ENCODE measurements at places on chromosomes 5 and 9.

GRCh38 chr5:3007577-3007976, 256.1 kb upstream of the IRX2 start:
- DNase-seq, result no peak

GRCh38 chr5:169861934-169862333, 118.4 kb downstream of the INSYN2B start:
- no peak for DNase-seq

DNA sequence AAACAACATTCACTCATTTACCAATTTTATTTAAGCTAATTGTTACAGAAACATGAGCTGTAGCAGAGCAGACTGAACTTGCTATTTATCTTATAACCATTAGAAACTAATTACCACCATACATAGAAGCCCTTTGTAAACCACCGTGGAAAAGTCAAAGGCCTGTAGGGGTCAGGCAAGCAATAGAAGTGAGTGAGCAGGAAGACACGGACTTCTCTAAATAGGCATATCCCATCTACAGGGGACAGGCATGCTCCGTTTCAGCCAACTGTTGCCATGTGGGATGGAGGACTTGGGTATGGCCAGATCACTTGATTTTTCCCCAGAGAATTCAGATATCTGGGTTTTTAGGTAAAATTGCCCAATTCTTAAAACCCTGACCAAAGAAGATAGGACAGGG, 44.8 kb downstream of the PRRC1 start:
- DNase-seq, result no peak

- DNase-seq, result no peak
Observed at GRCh38 chr9:4559261-4560182, 69.3 kb downstream of the SLC1A1 start.

DNA sequence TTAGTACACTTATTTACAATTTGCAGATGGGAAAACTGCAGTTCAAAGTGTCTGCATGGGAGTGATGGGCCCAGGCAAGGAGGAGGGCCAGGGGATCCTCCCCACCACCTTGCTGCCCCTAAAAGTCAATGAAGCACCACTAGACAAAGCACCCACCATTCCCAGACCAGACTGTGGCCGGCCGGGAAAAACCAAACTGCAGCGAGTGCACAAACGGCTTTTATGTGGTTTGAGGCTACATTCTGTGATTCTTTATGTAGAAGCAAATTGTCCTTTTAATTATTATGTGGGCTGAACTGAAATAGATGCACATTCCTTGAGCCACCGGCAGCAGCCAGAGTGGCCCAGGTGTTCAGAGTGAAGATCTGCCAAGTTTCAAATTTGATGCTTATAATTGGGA, 585.3 kb upstream of the KLF4 start:
- no peak for DNase-seq

DNA sequence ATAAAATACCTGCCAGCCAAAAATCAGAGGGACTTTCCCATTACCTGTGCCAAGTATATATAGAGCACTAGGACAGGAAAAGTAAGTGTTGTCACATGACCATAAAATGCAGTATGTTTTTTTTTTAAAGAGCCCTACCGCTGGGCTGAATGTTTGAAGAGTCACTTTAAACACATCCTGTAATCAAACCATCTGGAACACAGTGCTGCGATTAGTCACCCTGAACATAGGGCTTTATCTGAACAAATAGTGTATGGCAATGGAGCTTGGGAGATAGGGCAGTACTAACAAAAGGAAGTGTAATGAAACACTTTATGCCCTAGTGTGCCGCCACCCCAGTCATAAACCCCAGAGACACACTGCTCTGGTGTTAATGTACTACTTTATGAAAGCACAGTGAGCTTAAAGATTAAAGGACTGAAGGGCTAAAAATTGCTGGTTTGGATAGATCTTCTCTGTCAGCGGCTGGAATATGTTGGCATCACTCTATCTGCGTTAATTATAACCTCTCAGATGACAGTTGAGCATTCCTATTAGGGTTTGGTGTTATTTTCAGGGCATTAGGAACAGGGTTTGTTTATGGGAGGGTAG, 90.4 kb downstream of the ZNF608 start:
- DNase-seq, result no peak

DNA sequence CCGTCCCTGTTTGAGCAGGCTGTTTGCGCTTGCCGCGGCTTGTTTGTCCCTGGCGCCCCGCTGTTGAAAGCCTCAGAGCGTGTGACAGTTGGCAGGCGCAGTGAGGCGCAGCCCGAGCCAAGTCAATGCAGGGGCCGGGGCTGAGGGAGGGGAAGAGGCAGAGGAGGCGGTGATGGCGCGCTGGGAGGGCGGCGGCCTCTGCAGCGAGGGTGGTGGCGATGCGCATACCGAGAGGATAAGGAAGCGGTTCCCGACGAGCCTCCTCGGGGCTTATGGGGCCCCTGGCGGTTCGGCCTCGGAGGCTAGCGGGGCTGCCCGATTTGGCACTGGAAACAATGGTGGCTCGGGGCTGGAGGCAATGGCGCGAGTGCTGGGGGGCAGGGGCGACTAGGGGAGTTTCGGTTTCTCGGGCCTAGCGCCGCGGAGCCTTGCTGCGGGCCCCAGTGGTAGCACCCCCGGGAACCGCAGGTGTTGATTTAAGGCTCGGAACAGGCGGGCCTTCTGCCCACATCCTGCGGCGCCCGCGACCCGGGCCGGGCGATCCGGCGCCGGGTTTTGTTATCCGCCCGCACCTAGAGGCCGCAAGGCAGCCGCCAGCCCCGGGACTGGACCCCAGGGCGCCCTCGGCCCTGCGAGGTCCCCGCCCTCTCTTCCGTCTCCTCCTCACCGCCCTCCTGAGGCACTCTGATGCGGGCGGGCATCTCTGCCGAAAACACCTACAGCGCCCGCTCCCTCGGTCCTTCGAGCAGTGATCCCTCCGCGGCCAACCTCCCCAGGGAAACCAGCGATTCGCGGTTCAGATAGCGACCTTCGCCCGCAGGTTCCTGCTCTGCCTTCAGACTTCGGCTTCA, 947 bp upstream of the LNPEP start:
- peak; percentile 83 for DNase-seq

GRCh38 chr9:69637817-69638200, 34.4 kb downstream of the APBA1 start:
- no peak for DNase-seq

- no peak for DNase-seq
Observed at GRCh38 chr9:127216210-127216887, 48.2 kb upstream of the GARNL3 start.

- DNase-seq, result no peak
Observed at GRCh38 chr5:115661101-115661500, 35.3 kb upstream of the TMED7 start.

DNA sequence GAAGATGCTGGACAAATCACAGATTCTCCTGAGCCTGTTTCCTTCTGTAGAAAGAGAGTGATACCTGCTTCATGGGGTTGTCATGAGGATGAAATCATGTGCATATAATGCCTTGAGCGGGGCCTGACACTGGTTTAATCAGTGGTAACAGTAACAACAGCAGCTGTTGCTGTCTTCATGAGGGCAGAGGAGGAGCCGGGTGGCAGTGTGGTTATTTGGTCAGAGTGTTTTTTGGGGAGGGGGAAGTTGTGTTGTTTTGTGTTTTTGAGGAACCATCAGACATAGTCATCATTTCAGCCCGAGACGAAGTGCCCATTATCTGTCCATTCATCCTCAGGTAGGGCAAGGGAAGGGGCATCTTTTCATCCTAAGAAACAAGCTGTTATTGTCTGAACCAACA, 44.0 kb downstream of the NEURL1B start:
- no peak for DNase-seq

DNA sequence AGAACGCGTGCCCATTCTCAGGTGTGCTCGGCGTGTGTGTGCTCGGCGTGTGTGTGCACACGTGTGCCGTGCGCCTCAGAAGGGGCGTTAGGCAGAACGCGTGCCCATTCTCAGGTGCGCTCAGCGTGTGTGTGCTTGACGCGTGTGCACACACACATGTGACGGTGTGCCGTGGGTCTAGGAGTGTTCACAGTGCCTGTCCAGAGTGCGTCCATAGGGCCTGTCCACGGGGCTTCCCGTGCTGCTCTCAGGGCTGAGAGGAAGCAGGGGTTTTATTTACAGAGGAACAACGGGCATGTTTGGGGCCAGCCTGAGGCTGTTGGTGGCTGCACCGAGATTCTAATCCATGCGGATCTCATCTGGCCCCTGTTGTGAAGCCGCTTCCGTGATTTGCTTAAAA, 14.2 kb upstream of the AHRR start:
- no peak for DNase-seq

DNA sequence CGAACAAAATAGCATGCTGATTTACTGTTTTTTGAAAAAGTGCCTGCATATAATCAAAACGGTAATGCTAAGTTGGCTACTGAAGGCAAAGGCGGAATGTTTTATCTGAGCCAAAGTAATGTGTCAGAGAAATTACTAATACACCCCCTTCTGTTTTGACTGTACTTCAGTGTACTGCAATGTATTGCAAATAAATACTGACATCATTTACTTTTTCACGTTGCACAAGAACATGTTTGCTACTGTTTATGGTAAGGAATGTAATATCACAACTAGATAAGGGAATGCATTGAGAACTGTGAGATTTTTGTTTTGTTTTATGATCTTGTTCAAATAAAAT, 813 bp upstream of the AGTPBP1 start:
- no peak for DNase-seq

DNA sequence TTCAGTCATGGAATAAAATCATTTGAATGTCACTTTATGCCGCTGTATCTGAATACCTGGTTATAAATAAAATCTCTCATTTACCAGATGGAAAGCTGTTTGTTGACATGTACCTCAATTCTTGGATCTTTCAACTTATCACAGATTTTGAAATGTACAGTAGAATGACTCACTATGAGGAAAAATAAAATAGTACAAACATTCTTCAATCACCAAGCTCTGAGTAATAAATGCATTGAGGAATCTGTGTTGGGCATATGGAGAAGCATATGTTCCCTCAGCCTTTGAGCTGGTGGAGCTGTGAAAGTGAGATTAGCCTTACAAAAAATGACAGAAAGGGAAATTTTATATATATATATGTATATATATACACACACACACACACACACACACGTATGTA, 175.4 kb downstream of the KIAA0825 start:
- no peak for DNase-seq

DNA sequence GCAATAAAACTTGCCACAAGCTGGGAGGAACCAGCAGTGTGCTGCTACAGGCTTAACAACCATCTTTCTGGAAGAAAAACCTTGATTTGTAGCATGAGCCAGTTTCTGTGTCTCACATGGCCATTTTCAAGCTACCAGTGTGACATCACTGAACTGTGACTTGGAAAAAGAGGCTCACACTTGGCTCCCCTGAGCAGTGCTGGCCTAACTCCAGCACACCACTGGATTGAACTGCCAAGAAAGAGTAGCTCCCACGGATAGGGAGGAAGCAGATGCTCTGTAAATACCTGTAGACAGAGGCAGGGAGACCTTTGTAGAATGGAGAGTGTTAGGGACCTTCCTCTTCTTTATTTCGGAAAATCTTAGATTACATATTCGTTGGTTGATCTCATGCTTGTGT, 197.9 kb downstream of the SH3GL2 start:
- DNase-seq, result no peak

DNA sequence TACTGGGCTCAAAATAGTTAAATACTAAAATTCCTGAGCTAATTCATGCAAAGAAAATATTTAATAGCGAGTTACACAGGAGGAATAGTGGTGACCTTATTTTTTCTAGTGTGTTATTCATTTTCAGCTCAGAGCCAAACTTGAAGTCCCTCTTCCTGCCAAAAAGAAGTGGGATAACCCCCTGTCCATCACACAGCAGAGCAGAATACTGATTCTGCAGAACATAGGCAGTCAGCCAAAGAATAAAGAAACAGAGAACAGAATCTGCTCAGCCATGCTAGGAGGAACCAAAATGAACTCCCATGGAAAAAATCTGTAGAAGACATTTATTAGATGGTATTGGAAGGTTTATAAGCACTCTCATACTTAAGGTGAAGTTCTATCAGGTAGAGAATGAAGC, 49.4 kb upstream of the GRIN3A start:
- DNase-seq, result no peak

- no peak for DNase-seq
Observed at GRCh38 chr9:95598236-95598635, 81.5 kb upstream of the PTCH1 start.

DNA sequence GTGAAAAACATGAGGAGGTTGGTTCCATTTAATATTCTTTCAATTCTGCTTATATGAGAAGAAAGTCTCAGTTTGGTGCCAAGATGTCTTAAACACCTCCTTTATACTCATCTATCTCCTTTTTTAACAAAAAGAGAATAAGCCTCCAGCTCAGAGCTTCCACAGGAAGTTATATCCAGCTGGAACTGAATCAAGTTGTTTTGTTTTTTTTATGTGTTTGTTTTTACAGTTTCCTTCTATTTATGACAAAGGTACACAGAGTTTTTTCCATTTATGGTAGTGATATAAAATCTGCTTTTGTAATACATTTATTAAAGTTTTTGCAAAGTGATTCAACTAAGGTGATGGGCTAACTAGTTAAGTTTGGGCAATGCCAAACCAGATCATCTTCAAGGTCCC, 10.4 kb downstream of the SPARC start:
- DNase-seq, result no peak

GRCh38 chr9:113427629-113428028, 17.1 kb downstream of the C9orf43 start:
- no peak for DNase-seq

DNA sequence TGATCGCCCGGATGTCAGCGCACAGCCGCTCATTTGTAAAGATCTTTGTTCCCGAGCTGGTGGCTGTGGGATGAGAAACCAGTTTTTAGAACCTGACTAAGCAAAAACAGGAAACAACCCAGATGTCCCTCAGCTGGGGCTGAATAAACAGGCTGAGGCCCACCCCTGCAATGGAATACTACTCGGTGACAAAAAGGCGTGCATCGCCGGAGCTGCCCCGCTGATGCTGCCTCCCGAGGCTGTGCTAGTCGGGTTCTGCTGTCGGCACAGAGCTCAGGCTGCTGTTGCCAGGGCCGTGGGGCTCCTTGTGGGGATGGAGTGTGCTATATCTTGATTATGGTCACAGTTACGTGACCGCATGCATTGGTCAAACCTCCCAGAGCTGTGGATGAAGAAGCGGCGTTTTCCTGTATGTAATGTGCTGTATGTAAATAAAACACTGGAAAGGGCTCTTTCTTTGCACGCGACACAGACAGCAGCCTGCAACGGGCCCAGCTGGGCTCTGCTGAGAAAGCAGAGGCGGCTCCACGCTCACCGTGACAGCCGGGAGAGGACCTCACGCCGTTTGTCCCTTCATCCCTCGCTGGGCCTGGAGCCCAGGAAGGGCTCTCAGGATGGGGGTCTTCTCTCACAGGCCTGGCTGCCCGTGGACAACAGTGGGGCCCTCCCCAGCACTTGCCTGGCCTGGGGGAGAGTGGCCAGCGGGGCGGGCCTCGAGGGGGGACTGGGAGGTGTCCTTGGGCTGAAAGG, 51.5 kb upstream of the RNU6ATAC start:
- peak; percentile 63 for DNase-seq

GRCh38 chr5:983238-983524, 25.4 kb upstream of the NKD2 start:
- no peak for DNase-seq

- DNase-seq, result no peak
Observed at GRCh38 chr9:15935661-15936305, 382.9 kb downstream of the CCDC171 start.

GRCh38 chr5:169914766-169915165, 65.5 kb downstream of the INSYN2B start:
- DNase-seq, result peak; percentile 71
